CD4-positive, alpha-beta T cell treated with Interleukin-12 subunit alpha and Interleukin-12 subunit beta, for 1 hour (primary cell): ENCODE measurements at places on chromosomes 16 and 17.

DNA sequence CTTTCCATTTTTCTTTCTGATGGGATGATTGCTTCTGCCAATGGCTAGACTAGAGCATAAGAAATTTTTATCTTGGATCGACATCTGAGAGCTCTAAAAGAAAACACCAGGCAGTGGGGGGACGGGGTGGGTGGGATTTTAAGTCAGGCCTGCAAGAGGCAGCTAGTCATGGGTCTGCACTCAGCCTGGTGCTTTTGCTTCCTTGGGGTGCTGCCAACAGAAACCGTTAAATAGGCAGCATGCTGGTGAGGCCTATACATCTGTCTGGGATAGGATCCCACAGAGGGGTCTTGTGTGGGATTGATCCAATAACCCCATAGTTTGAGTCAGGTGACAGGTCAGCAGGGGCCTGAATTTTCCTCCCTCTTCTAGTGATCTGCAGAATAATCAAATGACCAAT lies 26.9 kb downstream of the ZNRF1 start:
- DNase-seq: no peak

GRCh38 chr17:62618647-62619416 lies 8.6 kb upstream of the MRC2 start:
- no peak for DNase-seq

- DNase-seq: no peak
Measured at GRCh38 chr16:22189473-22190080, 16.5 kb upstream of the EEF2K start.

DNA sequence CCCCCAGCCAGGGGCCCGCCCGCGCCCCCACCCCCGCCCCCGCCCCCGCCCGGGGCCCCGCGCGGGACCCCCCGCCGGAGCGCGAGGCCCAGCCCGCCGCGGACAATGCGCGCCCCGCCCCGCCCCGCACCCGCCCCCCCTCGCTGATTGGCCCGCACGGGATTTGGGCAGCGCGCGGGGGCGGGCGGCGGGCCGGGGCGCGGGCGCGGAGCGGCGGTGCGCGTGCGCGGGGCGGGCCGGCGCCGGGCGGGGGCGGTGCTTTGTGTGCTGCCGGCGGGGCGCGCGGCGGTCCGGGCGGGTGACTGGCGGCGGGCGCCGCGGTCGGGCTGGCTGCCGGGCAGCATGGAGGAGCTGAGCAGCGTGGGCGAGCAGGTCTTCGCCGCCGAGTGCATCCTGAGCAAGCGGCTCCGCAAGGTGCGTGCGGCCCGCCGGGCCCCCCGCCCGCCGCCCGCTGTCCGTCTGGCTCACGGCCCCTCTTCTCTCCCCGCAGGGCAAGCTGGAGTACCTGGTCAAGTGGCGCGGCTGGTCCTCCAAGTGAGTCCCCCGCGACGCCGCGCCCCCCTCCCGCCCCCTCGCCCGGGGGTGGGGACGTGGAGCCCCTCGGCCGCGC lies at the start of gene CBX2:
Gene CBX2, plus strand, starts transcription at position 255 of the 610 bp plus-strand sequence. Its CDS starts 88 bp downstream, at position 343.
- DNase-seq: peak; percentile 89

DNA sequence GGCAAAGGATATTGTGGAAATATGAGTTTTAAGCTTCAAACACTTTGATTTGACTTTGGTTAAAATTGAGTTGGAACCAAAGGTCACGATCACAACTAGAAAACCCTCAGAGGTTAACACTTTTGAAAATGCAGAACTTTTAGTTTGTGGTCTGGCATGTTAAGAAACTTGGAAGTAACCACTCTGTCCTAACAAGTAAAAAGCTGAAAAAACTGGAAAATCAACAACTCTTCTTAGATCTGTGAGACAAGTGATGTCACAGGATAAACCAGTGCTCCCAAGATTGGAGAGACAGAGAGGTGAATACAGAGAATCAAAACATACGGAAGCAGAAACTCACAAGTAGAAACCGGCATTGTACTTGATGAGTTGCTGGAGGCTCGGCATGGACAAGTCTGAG lies 17.4 kb downstream of the MFSD6L start:
- DNase-seq: no peak

- DNase-seq: no peak
Measured at GRCh38 chr16:14315683-14316320, 244.7 kb downstream of the MRTFB start.
